Cardiac septum (tissue), 1 donor: ENCODE measurements at places on chromosomes 12 and 14. TPM values are rescaled to one million over a fixed set of nuclear protein-coding genes. Genes with fewer than 3 reads are reported as not detected.

The RTN1 gene
- total RNA-seq: 0.97 TPM

GRCh38 chr12:50127546-50127945 lies 15.5 kb downstream of the COX14 start:
- no peak for DNase-seq

DNA sequence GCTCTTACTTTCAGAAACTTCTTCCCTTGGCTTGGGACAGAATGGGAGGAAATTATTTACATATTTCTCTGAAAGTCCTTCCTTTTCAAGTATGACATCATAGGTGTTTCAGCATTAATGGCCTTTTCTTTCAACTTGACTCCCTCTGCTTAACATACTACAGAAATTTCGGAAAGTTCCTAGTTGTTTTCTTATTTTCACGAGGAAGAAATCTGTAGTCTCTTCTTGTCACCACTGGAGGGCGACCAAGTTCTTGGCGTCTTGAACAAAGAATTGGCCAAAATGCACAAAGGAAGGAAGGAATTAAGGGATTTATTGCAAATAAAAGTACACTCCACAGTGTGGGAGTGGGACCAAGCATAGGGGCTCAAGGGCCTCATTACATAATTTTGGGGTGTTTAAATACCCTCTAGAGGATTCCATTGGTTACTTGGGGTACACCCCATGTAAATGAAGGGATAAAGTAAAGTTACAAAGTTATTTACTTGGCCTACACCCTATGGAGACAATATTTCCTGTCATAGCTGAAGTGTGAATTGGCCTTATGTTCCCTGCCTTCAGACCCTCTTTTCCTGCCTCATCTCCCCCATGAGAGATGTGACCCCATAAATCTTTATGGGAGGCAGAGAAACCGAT lies 70.4 kb downstream of the RPL10L start:
- DNase-seq: no peak

GRCh38 chr12:52247622-52248540 lies 14.8 kb downstream of the KRT7 start:
- peak; percentile 67 for DNase-seq

DNA sequence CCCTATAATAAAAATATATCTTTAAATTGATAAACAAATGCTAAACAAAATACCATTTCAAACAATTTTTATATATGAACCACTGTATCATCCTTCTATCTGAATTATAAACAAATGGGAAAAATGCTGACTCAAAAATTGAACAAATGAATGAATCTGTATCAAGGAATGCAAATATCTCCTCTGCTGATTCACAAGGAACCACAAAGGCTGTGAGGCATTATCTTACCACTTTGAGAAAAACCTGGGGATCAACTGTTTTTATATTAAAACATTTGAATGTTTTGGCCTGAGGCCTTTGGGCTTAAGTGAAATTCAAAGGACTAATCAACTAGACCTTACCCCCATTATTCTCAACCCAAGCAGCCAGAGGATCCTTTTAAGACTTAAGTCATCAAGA lies 86.3 kb downstream of the EML5 start:
- DNase-seq: no peak

The CPNE8 gene
- 6.1 TPM for total RNA-seq

GRCh38 chr12:93855261-93855660 lies 178.1 kb downstream of the CRADD start:
- no peak for DNase-seq

- no peak for DNase-seq
Measured at GRCh38 chr12:124633365-124634362, 66.3 kb upstream of the NCOR2 start.

The FNTB gene
- 18.7 TPM for total RNA-seq

GRCh38 chr12:48681710-48682532 lies at the start of gene KANSL2:
Gene KANSL2 (minus strand): TSS chr12:48682238. CDS start chr12:48681632, 606 bp downstream.
- DNase-seq: peak; percentile 99

The ADGRD1 gene
- total RNA-seq: 54.6 TPM

GRCh38 chr12:75852143-75852542 lies 179.4 kb downstream of the PHLDA1 start:
- DNase-seq: no peak

GRCh38 chr12:73383584-73384222 lies 1111.5 kb downstream of the TRHDE start:
- DNase-seq: no peak

The SBNO1 gene
- total RNA-seq: 25.3 TPM
